ENCODE measurements at places on chromosomes 2 and 18. TPM values are rescaled to one million over a fixed set of nuclear protein-coding genes. Genes with fewer than 3 reads are reported as not detected.

The TRABD2A gene
- total RNA-seq = 64.9 TPM

The ANKRD30BL gene
- not detected for total RNA-seq

The MATN3 gene
- not detected for total RNA-seq

The CRYGC gene
- total RNA-seq = not detected

The GPBAR1 gene
- total RNA-seq = 0.86 TPM

The SH3BP4 gene
- not detected for total RNA-seq

The PROM2 gene
- 0.48 TPM for total RNA-seq

The CDH20 gene
- not detected for total RNA-seq

The CPO gene
- not detected for total RNA-seq

The FRZB gene
- not detected for total RNA-seq
